Retina (tissue), 1 donor: ENCODE measurements at places on chromosomes 12 and 14.

DNA sequence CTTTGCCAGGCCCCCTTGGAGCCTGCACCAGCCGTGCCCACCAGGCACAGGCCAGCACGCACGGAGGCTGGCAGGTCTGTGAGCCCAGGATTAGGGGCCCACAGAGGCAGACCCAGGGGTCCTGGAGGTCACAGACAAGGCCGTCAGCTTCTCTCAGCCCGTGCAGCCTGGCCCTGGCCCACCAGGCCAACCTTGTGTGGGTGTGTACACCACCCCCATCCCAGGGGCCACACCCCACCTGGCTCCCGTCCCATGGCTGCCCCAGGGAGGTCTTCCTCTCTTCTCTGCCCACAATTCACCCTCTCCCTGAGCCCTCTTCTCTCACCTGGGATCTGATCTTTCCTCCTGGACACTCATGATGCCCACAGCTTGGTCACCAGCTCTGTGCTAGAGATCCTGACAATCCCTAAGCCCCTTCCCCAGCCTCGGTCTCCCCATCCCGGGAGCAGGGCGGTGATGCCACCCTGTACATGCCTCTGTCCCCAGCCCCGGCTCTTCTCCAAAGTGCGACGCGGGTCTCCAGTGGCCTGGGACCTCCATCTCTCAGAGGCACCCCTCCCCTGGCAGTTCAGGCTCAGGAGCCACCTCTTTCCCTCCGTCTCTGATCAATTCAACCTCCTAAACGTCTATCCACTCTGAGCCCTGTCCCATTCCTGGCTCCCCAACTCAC lies 31.1 kb upstream of the GPR132 start:
- peak; percentile 0 for DNase-seq

DNA sequence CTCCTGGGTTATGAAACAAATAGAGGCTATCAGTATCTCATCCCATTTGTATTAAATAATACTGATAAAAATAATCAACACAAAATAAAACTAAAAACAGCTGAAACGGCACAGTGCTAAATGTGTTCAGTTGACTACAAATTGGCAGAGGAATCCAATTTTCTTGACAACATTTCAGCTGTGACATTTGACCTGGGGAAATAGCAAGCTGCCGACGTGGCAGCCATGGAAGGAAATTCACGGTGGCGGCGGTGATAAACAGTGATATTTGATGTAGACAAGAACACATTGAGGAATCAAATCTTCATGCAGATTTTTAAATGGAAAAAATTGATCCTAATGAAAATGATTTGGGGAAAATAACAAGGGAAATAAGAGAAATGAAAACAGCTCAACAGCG lies 159.1 kb upstream of the RTL1 start:
- no peak for DNase-seq

DNA sequence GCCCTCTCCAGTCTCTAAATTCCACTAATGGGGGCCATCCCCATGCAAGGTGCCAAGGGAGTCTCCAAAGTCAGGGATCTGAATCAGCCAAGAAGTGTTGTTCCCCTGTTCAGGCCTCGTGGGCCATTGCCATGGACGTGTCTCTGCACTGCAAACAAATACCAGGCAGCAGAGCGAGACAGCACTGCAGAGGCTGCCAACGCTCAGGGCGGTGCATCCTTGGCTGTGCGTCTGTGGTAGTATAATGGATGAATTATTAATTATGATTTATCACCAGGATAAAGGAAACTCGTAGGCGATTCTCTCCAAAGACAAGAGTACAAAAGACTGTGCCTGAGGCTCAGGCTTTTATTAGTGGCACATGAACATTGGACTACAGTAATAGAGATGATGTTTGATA lies 122.3 kb upstream of the NTF3 start:
- no peak for DNase-seq

DNA sequence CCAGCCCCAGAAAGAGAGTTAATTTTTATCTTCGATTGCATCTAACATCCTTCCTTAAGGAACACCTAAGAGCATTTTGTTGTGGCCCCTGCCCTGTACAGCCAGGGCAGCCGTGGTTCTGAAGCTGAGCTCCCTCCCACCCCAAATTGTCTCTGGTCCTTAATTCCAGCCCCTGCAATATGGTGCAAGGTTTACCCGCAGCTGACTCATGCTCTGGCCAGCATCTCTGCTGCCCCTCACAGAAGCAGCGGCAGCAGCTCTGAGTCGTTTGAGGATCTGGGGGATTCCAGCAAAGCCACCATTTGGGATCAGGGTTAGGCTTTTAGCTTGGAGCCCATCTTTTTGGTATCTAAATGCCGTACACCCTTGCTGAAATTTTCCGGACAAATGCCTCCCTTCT lies 3.3 kb downstream of the DLK1 start:
- no peak for DNase-seq

DNA sequence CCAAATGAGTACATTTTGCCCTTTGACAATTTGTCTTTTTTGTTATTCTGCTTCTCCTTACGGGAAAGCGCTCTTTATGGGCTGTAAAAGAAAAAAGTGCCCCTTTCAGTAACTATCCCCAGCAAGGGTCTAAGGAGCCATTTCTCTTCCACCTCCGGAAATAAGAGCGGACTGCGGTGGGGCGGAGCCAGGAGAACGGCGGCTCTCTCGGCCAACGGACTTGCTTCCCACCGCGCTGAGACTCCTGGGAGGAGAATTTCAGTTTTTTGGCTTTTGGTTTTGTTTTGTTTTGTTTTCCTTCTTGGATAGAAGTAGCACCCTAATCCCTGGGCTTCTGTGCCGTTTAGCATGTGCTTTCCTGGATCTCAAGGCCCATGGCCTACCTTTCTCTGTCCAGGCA lies 43.5 kb downstream of the ZNF641 start:
- DNase-seq, result no peak

- DNase-seq, result no peak
These were observed 54.7 kb downstream of the DYNC1H1 start for GRCh38 chr14:102019006-102019540.

GRCh38 chr12:68119724-68120211 lies 39.8 kb downstream of the IFNG start:
- DNase-seq, result no peak

- no peak for DNase-seq
These were observed 129.9 kb downstream of the CPNE8 start for GRCh38 chr12:38775457-38775856.

GRCh38 chr12:89307474-89308253 lies 44.6 kb downstream of the DUSP6 start:
- DNase-seq, result no peak

DNA sequence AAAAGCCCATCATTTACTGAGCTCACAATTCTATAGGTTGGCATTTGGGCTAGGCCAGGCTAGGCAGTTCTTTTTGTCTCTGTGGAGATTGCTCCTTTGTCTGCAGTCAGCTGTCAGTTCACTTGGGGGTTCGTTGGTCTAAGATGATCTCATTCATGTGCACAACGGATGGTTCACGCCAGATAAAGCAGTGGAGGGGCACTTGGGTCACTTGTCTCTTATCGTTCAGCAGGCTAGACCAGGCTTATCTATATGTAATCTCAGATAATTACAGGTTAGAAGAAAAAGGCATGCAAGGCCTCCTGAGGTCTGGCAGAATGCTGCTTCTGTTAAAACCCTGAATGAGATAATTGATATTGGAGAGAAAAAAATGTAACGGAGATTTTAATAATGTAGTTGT lies 119.0 kb upstream of the ATP2B1 start:
- DNase-seq, result peak; percentile 22
